ENCODE measurements at places on chromosomes 5 and 9.

DNA sequence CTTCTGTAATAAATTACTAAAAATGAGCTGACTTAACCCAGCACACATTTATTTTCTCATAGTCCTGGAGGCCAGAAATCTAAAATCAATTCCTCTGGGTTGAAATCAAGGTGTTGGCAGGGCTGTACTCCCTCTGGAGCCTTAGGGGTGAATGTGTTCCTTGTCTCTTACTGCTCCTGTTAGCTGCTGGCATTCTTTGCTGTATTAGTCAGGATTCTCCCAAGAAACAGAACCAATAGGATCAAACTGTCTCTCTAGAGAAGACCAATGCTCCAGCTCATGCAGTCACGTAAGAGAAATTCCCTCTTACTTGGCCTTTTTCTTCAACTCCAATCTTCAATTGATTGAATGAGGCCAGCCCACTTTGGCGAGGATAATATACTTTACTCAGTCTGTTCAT, 15.3 kb upstream of the CD180 start:
- H3K36me3 ChIP-seq, result peaks cover 1% of the 10 kb centered on the region
- H3K27me3 ChIP-seq, result no peaks in the 10 kb centered on the region
- no peak overlapping the region for H3K27ac ChIP-seq
- no peak overlapping the region for H3K4me3 ChIP-seq
- H3K4me1 ChIP-seq, result peaks cover 60% of the 10 kb centered on the region
- DNase-seq, result no peak

- no peaks in the 10 kb centered on the region for H3K4me1 ChIP-seq
- H3K27me3 ChIP-seq, result peaks cover 2% of the 10 kb centered on the region
- H3K27ac ChIP-seq, result no peak overlapping the region
- H3K4me3 ChIP-seq, result no peak overlapping the region
- DNase-seq, result no peak
Observed at GRCh38 chr9:90893706-90894105, 92.1 kb downstream of the SYK start.

GRCh38 chr9:131276094-131276888, at the start of gene FAM78A:
Gene FAM78A (minus strand): TSS chr9:131276510. CDS start chr9:131276179, 331 bp downstream.
- H3K4me3 ChIP-seq, result peak within 1 kb of the TSS; percentile 91
- DNase-seq, result peak; percentile 87
- peaks cover 43% of the 10 kb centered on the region for H3K36me3 ChIP-seq
- H3K27me3 ChIP-seq, result peaks cover 4% of the 10 kb centered on the region
- peak within 1 kb of the TSS; percentile 99 for H3K27ac ChIP-seq

GRCh38 chr9:20351715-20352114, 270.6 kb downstream of the MLLT3 start:
- H3K27me3 ChIP-seq, result no peaks in the 10 kb centered on the region
- H3K4me3 ChIP-seq, result no peak overlapping the region
- no peak for DNase-seq

DNA sequence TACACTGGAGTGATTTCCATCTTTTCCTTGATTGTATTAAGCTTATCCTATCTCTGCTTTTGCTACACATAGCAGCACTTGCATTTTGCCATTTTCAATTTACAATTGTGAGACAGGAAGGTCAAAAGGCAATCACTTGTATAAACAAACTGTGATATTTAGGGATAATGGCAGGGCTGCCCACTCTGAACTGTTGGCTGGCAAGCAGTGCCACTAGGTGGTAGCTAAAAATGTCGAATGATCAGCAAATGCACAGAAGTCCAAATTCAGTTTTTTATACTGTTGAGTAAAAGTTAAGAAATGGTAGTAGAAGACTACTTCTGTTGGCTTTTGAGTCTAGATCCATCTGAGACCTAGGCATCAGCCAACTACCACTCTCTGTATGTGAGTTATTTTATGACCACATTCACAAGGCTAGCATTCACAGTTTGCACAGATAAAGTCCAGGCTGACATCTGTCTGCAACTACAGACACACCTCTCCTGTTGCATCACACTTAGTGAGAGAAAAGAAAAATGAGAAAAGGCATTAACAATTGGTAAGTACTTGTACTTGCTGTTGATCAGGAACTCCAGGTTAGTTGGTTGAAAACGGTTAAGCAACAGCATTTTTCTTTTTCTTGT, 108.8 kb upstream of the ASTN2 start:
- H3K4me1 ChIP-seq, result no peaks in the 10 kb centered on the region
- DNase-seq, result no peak
- H3K27me3 ChIP-seq, result no peaks in the 10 kb centered on the region
- no peak overlapping the region for H3K27ac ChIP-seq

DNA sequence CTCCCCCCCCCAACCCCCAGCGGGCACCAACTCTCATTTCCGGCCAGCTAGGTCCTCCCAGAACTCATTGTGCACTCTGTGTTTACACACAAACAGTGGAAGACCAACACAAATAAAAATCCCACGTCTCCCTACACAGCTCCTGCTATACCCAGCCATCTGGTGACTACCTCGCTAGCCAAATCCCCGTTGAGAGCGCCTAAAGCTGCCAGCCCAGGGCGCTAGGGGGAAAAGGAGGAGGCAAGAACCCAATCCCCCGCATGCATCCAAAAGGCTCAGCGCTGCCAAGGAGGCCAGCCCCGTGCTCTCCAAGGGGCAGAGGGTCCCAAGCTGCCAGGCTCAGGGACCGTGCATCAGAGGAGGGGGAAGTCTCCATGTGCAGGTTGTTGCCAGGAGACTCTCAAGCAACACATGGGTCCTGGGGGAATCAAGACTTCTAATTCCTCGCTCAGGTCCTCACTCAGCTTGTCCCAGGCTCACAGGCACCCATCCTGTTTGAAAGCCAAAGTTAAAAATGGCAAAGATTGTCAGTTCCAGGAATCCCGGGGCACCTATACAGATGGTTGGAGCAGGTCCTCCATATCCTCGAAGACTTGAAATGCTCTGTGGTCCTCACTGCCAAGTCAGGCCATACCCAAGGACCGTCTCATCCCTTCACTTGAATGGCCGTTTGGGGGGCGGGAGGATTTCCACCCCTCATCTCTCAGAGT, 2.7 kb downstream of the ASTN2 start:
- no peak overlapping the region for H3K27ac ChIP-seq
- DNase-seq, result no peak
- no peaks in the 10 kb centered on the region for H3K4me1 ChIP-seq
- H3K4me3 ChIP-seq, result no peak overlapping the region
- H3K27me3 ChIP-seq, result peaks cover 31% of the 10 kb centered on the region
- no peaks in the 10 kb centered on the region for H3K36me3 ChIP-seq

GRCh38 chr5:179243333-179243732, 101.9 kb downstream of the ADAMTS2 start:
- H3K27ac ChIP-seq, result no peak overlapping the region
- H3K27me3 ChIP-seq, result no peaks in the 10 kb centered on the region
- DNase-seq, result no peak
- H3K4me3 ChIP-seq, result no peak overlapping the region
- no peaks in the 10 kb centered on the region for H3K4me1 ChIP-seq

DNA sequence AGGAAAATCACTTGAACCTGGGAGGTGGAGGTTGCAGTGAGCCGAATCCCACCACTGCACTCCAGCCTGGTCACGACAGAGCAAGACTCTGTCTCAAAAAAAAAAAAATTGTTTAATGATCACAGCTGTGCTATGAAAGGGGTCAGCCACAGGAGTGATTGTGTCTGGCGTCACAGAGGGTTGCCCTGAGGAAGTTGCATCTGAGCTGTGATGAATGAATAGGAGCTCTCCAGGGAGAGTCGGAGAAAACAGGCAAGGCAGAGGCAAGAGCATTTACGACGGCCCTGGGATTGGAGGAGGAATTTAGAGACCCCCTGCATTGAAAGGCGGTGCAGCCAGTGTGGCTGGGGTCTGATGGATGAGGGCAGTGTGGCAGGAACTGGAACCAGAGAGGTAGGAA, 25.1 kb downstream of the NAIF1 start:
- peaks cover 3% of the 10 kb centered on the region for H3K27me3 ChIP-seq
- no peak overlapping the region for H3K27ac ChIP-seq
- H3K4me1 ChIP-seq, result peaks cover 6% of the 10 kb centered on the region

- H3K27me3 ChIP-seq, result peaks cover 4% of the 10 kb centered on the region
- no peak overlapping the region for H3K27ac ChIP-seq
Observed at GRCh38 chr5:10987925-10988504, 227.0 kb upstream of the DAP start.

DNA sequence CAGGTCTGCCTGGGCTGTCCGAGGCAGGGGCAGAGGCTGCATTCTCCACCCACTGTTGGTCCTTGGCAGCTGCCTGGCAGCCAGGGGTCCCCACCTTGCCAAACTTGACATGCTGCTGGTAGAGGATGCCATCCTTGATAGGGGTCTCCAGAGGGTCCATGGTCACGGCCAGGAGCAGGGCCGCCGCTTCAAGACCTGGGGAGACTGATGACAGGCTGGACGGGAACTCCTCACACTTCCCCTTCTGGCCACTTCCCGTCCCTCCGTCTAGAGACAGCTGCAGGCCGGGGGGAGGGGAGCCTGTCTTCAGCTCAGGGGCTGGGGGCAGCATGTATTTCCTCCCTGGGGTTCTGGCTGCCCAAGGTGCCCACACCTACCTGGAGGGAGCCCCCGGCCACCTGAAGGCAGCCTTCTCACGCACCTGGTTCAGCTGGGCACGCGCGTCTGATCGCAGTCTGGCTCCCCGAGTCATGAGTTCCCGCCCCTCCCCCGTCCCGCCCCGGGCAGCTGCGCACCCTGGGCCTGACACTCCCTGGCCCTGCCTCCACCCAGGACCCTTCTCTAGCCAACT, at the start of gene DOK3:
DOK3 (minus strand) TSS at position 446 of the 571 bp plus-strand sequence; CDS start at position 160, 286 bp downstream.
- peaks cover 6% of the 10 kb centered on the region for H3K4me1 ChIP-seq
- H3K27ac ChIP-seq, result no peak within 1 kb of the TSS
- no peak within 1 kb of the TSS for H3K4me3 ChIP-seq
- no peak for DNase-seq
- no peaks in the 10 kb centered on the region for H3K27me3 ChIP-seq

DNA sequence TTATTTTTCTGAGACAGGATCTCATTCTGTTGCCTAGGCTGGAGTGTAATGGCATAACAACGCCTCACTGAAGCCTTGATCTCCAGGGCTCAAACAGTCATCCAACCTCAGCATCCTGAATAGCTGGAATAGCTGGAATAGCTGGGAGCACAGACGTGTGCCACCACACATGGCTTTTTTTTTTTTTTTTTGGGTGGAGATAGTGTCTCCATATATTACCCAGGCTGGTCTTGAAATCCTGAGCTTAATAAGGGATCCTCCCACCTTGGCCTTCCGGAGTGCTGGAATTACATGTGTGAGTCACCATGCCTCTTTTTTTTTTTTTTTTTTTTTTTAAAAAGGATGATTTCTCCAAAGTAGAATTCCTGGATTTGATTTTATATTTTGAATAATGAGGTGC, 60.7 kb downstream of the NSD1 start:
- H3K27ac ChIP-seq, result no peak overlapping the region
- H3K36me3 ChIP-seq, result peaks cover 36% of the 10 kb centered on the region
- DNase-seq, result no peak
- peaks cover 14% of the 10 kb centered on the region for H3K4me1 ChIP-seq
- H3K27me3 ChIP-seq, result no peaks in the 10 kb centered on the region

DNA sequence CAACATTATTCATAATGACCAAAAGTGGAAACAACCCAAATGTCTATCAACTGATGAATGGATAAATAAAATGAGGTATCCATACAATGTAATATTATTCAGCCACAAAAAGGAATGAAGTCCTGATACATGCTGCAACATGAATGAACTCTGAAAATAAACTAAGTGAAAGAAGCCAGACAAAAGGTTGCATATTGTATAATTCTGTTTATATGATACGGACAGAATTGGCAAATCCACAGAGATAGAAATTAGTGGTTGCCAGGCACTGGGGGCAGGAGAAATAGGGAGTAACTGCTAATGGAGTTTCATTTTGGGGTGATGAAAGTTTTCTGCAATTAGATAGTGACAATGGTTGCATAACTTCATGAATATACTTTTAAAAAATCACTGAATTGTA, 47.0 kb downstream of the KIF24 start:
- no peak for DNase-seq
- no peak overlapping the region for H3K4me3 ChIP-seq
- peaks cover 12% of the 10 kb centered on the region for H3K36me3 ChIP-seq
- H3K4me1 ChIP-seq, result peaks cover 4% of the 10 kb centered on the region

GRCh38 chr5:77560677-77561263, 68.7 kb upstream of the WDR41 start:
- H3K4me3 ChIP-seq, result no peak overlapping the region
- H3K4me1 ChIP-seq, result no peaks in the 10 kb centered on the region
- no peak for DNase-seq
- peaks cover 17% of the 10 kb centered on the region for H3K27me3 ChIP-seq
- H3K27ac ChIP-seq, result no peak overlapping the region

DNA sequence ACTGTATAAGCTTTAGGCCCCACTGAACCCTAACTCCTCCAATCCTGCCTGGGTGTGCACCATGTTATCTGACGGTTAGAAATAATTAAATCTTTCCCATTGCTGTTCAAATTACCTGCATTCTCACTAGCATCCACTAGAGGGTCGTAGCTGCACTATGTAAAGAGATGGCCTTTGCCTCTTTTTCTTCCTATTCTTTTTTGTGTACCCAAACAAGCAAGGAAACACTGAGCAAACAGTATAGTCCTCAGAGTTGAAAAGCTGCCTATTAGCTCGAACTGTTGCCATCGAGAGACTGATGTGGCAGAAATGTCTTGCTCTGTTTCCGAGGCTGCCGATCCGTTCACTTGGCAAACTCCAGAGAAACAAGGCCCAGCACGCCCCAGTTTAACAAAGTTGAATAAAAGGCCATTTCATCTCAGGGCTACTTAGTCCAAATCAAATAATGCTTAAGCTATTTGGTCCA, 163.8 kb upstream of the TRPM3 start:
- no peaks in the 10 kb centered on the region for H3K36me3 ChIP-seq
- no peak overlapping the region for H3K27ac ChIP-seq
- H3K4me3 ChIP-seq, result no peak overlapping the region

Data from activated CD4-positive, alpha-beta T cell treated with anti-CD3 and anti-CD28 coated beads, Interleukin-2, amount 10 ng/mL, durations not matched to agents 24 days and 14 days (primary cell).